A549 treated with RU486 at 1 μM for 4 hours (cell line): ENCODE measurements at places on chromosomes 1 and 21. TPM values are rescaled to one million over a fixed set of nuclear protein-coding genes. Genes with fewer than 3 reads are reported as not detected.

The CCDC27 gene
- total RNA-seq = not detected in 5 replicates

The ADORA1 gene
- total RNA-seq = 0.73 to 1.3 TPM (median 1.2 TPM) in 5 replicates

The FAM229A gene
- 2.8 to 3.9 TPM (median 3.4 TPM) in 5 replicates for total RNA-seq

The OVAAL gene
- 0.10 TPM in 1 of 5 replicates, not detected in the others for total RNA-seq
